ENCODE measurements at places on chromosomes 16 and 17.
A peak's percentile ranks its signal among the peaks of the same experiment; 100 is the strongest.

GRCh38 chr17:77409282-77410161 lies 268.8 kb downstream of the SEC14L1 start:
- no peak for DNase-seq

DNA sequence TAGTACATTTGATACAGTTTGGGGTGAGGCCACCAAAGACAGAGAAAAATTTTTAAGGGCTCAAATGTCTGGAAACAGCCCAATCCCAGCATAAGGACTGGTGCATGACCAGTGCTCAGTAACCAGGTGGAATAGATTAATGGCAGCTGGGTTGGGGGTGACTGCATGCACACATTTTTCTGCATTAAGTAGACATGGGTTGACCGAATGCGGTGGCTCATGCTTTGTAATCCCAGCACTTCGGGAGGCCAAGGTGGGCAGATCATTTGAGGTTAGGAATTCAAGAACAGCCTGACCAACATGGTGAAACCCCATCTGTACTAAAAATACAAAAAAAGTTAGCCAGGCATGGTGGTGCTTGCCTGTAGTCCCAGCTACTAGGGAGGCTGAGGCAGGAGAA lies 121.1 kb upstream of the HSBP1 start:
- DNase-seq = no peak

- DNase-seq = peak; percentile 90
These were observed 66.6 kb upstream of the AXIN2 start for GRCh38 chr17:65627891-65628643.

DNA sequence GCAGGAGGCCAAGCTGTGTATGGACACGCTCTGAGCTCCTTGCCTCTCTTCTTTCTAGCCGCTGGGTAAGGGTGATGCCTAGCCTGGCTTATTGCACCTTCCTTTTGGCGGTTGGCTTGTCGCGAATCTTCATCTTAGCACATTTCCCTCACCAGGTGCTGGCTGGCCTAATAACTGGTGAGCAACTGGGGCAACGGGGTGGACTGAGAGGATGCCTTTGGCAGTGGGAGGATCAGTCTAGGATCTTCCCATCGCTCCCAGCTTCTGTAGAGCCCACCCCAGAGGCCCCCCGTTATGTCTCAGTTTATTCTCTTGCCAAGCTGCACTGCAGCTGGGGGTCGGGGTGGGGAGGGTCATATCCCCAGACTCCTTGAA lies 4.4 kb downstream of the G6PC3 start:
- no peak for DNase-seq

GRCh38 chr16:55107851-55108250 lies 177.2 kb downstream of the IRX5 start:
- DNase-seq = no peak

DNA sequence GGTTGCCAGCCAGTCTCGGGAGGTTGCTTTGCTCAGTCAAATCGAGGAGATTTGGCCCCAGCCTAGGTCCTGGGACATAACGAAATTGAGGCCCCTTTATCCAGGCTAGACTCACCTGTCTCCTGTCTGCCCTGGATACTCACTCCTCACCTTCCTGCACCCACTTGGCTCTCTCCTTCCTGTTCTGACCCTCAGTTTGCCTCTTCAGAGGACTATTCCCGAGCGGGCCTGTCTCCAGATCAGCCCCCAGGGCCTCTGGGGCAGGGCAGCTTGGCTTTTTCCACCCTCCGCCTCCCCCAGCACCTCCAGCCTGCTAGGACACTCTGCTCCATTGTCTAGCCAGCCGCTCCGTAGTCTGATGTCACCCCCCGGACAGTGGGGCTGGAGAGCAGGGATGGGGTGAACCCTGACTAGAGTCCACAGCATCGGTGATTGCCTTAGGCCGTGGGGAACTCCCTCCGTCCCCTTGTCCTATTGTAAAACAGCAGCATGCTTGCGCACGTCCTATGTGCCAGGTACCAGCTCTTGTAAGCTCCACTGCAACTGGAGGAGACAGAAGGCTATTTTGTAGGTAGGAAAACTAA lies 8.8 kb downstream of the WFIKKN2 start:
- DNase-seq = no peak

DNA sequence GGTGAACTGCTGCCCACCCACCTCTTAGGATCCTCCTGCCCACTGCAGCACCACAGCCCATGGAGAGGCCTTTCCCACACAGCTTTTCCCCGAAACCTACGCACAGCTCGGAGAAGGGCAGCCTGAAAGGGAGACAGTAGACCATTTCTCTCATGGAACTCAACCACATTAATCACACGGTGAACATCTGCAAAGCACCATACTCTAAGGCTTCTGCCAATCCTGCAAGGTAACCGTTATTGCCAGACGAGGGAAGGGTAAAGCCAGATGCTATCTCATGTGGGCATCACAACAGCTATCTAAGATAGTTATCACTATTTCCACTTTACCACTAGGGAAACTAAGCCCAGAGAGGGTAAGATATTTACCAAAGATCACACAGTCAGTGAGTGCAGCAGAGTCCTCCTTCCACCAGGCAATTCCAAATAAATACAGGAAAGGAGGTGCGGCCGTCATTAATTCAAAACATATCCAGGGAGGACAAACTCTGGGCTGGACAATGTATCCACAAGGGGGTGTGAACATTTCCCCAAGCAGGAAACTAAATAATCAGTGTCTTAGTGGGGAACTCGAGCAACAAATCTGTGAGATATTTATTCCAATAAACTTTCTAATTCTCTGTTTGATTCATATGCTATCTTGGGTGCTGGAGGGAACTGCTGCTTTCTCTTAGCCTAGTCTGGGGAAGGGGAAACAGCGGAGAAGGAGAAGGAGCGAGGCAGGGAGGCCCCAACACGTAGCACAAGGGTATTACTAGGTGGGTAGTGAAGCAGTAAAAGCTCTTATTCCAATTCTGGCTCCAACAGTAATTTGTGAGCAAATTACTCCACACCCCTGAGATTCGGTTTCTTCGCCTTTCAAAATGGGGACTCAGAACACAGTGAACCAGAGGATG lies 723 bp downstream of the TMEM186 start:
- no peak for DNase-seq

- DNase-seq = peak; percentile 36
These were observed at the start of gene SDK2 for GRCh38 chr17:73644145-73645049. TSS of gene SDK2 (minus strand) at chr17:73644445. CDS start at chr17:73644088, 357 bp downstream.

- DNase-seq = no peak
These were observed 14.2 kb upstream of the MARCHF10 start for GRCh38 chr17:62822080-62822904.

DNA sequence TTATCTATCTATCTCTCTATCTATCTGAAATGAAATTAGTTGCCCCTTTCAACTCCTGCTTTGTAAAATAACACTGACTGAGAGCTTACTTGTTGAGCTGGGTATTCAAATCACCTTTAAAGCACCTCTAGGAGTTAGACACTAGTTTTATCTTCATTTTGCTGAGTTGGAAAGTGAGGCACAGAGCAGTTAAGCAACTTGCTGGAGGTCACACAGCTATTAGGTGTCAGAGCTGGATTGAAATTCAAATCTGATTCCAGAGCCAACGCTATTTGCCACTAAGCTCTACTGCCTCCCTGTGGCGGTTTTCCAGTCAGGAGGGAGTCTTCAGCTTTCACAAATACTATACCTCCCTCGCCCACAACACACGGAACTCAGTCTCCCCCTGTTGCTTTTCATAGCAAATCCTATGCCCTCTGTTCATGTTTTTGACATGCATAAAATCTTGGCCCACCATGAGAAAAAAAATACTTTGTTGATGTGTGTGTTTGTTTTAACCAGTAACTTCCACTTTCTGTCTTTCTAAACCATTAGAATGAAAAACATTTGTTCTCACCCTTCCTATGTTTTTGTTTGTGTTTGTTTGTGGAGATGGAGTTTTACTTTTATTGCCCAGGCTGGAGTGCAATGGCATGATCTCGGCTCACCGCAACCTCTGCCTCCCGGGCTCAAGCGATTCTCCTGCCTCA lies 74.8 kb upstream of the SMURF2 start:
- DNase-seq = no peak

- DNase-seq = no peak
These were observed 19.4 kb upstream of the FASN start for GRCh38 chr17:82117139-82118090.

GRCh38 chr17:31595666-31596381 lies 204.3 kb downstream of the RAB11FIP4 start:
- DNase-seq = no peak

GRCh38 chr17:74677558-74678466 lies 34.9 kb downstream of the CD300LF start:
- no peak for DNase-seq

GRCh38 chr16:15482068-15482747 lies 47.8 kb downstream of the BMERB1 start:
- no peak for DNase-seq

DNA sequence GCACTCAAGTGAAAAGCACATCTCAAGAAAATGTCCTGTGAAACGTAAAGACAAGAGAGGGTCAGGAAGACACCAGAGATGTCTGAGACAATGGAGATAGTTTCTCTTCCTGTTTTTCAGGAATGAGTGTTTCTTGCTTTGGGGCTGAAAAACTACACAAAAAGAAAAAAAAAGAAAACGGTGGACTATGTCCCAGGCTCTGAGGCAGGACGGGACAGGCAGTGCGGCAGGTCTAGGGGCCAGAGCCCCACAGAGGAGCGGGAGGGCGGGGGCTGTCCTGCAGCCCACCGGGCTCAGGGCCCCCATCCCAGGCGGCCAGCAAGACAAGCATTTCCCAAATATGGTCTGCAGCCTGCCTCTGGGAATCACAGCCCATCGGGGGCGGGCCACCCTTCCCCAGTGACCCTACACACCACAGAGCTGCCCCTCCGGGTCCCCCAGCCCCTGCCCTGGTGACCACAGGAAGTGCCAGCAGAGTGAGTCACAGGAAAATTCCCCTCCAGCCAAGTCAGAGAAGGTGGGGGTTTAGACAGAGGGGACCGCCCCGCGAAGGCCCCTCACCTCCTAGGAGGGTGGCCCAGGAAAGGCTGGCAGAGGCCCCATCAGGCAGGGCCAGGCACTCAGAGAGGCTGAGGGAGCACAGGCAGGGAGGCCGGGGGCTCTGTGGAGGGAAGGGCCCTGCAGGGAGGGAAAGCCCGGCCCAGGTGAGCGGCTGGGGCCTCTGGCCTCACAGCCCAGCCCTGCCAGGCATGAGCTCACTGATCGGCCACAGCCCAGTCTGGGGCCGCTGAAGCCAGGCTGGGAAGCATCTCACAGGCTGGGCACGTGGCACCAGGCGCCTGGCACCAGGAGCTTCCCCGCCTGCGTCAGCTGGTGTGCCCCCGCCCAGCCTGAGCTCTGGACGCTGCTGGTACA lies 6.3 kb downstream of the BCAR1 start:
- DNase-seq = no peak

- DNase-seq = no peak
These were observed 68.2 kb upstream of the CHMP6 start for GRCh38 chr17:80923211-80924110.

DNA sequence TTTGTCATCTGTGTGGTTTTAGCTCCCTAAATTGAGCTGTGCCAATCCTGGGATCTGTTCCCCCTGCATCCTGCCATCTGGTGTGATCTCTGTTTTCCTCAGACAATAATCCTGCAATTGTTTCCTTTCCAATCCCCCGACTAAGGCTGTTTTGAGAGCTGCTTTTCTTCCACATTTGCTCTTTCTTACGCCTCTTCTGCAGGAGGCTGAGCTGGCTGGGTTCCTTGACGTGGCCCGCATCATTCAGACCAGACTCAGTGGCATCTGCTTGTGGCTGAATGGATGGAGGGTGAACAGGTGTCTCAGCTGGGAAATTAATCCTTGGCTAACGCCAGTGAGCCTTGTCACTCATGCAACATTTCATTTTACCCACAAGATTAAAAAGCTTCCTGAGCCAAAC lies 9.8 kb upstream of the MED9 start:
- no peak for DNase-seq

DNA sequence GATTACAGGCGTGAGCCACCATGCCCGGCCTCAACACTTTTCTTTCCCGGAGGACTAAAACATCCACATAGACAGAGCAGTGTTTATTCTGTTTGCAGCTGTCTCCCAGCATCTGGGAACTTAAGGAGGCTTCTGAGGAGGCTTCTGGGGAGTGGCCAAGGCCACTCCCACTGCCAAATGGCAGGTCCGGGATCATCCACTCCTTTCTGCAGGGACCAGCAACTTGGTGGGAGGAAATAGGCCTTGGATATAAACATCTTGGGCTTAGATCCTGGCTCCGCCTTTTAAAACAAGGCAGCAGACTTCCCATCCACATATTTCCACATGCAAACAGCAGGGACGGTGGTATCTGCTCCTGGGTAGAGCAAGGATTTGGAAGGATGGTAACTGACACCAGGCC lies 14.1 kb upstream of the SPATA32 start:
- no peak for DNase-seq

DNA sequence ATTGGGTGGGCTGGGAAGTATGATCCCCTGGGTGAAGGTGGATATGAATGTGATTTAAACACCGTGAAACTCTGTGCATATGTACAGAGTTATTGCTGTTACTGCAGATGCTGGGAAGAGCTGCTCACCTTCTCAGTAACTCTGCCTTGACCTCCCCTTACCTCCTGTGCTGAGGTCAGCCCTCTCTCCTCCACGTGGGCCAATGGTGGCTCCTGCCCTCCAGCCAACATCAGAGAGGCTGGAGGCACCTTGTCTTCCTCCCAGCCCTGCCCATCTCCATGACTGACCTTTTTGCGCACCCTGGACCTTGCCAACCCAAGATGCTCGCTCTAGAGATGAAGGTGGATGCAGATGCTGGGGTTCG lies 387 bp upstream of the ASB16 start:
- no peak for DNase-seq

GRCh38 chr17:82808921-82809905 lies 30.6 kb downstream of the ZNF750 start:
- peak; percentile 13 for DNase-seq

DNA sequence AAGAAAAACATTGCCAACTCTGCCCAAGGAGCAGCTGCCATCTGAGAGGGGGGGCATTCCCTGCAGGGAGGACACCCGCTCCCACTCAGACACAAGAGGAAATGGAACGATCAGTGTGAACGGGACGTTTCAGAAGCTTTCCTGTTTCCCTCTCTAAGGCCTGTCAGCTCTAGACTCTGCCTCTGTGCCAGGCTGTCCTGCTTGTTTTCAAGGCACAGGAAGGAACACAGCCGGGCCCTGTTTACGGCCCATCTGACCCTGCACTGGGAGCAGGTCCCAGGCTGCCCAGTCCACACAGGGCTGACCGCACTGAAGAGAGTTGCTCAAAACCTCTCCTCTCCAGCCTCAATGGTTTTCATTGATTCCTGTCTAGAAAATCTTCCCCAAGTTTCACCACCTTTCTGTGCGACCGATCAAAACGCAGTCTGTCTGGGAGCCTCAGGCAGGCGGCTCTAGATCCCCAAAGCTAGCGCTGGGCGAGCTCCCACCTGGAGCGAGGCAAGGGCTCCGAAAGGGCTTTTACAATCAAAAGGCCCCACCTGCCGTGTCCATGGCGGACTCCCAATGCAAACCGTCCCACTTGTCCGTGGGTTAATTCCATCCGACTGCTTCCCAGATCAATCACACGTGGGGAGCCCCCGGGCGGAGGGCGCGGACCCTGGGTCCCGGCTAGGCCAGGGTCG lies 1.5 kb downstream of the PIEZO1 start:
- DNase-seq = no peak

DNA sequence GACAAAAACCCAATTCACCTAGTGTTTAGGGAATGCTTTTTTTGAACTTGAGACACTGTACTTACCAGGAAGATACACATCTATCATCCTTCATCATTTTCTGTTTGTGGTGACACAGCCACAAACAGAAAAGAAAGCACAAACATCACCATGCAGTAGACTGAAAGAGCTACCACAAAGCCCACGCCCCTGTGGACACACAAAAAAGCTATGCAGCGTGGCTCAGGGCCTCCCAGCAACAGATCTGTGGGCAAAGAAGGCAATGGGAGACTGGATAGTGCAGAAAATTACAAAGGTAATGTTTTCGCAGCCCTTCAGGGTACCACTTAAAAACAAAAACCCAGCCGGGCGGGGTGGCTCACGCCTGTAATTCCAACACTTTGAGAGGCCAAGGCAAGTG lies 9.6 kb downstream of the COTL1 start:
- DNase-seq = no peak
